ENCODE measurements at places on chromosomes 3 and 15.

DNA sequence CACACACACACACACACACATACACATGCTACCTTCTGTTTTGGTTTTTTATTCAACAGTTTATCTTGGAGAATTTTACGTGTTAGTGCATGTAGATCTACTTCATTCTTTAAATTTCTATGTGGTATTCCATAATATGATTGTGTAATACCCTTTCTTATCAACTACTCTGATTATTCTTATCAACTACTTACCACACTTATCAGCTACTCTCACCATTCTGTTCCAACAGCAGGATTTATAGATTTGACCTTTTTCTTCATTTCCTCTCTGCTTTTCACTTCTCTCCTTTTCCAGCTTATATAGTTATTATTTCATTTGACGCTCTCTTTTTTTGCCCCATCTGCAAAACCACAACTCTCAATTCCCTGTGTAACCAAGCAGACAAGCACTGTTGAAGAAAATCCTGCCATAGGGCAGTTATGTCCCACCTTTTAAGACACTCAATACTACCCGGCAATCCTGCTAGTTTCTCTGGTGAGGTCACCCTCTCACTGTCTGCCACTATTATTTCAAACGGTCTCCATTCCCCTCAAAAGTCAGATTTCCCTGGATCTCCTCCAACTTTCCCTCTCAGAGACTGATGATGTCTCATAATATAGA, 56.9 kb upstream of the SATB1 start:
- DNase-seq = no peak

DNA sequence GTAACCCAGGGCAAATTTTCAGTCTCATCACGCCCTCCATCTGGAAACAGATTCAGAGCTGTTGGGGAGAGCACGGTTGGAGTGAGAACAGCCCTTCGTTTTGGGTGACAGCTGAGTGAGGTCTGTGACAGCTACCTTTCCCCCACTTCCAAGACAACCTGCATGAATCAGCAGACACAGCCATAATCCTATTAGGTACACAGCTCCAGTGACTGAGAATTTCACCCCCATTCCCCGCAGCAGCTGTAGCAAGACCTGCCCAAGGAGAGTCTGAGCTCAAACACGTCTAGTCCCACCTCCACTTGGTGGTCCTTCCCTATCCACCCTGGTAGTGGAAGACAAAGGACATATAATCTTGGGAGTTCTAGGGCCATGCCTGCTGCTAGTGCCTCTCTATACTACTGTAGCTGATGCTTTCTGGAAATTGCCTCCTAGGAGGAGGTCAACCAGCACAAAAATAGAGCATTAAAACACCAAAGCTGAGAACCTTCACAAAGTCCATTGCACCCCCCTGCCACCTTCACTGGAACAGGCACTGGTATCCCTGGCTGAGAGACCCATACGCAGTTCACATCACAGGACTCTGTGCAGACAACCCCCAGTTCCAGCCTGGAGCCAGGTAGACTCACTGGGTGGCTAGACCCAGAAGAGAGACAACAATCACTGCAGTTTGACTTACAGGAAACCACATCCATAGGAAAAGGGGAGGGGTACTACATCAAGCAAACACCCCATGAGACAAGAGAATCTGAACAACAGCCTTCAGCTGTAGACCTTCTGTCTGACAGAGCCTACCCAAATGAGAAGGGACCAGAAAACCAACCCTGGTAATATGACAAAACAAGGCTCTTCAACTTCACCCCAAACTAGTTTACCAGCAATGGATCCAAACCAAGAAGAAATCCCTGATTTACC, 448.6 kb upstream of the CBLB start:
- no peak for DNase-seq

DNA sequence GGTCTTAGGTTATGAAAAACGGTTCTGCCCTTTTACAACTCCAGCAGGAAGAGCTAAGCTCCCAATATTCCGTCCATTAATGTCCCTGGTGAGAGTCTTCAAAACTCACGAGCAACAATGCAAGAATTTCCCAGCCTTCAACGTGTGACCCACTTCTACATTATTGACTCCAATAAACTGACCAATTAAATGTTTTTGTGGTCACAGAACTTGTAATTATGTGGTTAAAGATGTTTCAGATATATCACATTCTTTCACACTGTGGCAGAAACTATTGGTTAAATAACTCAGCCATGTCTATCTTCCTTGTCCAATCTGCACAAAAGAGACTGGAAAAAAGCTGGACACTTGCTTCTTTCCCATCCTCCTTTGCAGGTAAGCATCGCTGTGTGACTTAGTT, 286.6 kb upstream of the ADAMTS9 start:
- DNase-seq = no peak

- no peak for DNase-seq
Measured at GRCh38 chr3:51330046-51330445, 55.0 kb upstream of the MANF start.

- DNase-seq = no peak
Measured at GRCh38 chr3:127168271-127168670, 24.7 kb upstream of the PRR23E start.

- DNase-seq = no peak
Measured at GRCh38 chr3:177197727-177198460, 612 bp upstream of the TBL1XR1 start.

DNA sequence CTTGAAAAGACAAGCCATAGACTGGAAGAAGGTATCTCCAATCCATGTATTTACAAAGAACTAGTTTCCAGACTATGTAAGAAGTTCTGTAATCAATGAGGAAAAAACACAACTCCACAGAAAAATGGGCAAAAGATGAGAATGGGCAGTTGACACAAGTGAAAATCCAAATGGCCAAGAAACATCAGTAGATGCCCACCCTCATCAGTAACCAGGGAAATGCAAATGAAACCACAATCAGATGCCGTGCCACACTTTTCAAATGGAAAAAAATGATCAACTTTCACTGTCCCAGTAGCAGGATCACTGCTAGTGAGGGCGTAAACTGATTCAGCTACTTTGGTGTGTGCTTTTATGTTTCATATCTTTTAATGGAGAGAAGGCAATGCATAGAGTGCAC, 4.5 kb upstream of the CPEB1 start:
- no peak for DNase-seq

DNA sequence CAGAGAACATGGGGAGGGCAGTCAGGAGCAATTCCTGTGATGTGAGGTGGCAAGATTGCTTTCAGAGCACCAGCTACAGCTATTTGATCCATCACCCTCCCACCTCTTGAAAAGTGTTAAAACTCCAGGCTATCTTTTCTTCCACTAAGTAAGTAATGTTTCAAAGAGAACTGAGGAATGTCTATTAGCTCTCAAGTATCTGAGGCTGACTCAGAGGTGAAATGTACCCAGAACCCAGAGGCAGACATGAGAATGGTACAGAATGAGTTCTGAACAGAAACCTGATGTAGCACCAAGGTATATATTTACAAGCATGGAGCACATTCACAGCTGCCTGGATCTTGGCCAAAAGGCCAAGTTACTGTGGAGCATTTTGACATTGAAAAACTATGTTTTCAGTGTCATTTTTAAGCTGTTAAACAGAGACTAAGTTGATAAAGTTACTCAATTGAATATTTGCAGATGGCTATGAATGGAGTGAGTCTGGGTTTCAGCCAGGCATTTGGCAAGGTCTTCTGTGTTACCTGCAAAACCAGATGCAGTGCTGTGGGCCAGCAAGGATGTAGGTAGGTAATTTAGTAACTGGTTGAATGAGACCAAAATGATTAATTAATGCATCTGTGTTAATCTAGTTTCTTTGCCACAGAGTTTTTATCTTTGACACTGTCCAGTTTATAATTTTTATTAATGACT, 227.7 kb upstream of the CD96 start:
- DNase-seq = no peak

DNA sequence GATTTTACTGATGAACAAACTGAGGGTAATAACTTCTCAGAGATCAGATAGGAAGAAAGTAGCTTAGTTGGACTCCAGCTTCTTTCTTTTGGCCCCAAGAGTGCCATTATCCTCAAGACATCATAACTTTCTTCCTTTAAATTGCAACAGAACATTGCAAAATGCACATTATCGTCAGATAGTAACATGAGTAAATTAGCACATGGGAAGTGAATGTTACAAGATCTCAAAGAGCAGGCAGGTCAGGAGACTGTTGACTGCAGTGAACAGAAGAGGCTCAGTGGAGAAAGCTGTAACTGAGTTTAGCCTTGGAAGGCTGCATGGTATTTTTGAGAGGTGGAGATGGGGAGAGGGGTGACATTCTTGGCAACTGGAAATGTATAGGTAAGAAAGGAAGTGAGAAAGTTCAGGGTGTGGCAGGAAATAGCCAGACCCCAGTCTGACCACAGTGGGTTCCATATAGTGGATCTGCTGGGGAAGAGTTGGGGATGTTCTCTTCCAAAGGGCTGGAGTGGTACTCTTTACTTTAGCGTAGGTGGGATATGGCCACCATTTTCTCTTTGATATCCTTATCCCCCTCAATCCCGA, 307.7 kb downstream of the RPLP1 start:
- DNase-seq = no peak

DNA sequence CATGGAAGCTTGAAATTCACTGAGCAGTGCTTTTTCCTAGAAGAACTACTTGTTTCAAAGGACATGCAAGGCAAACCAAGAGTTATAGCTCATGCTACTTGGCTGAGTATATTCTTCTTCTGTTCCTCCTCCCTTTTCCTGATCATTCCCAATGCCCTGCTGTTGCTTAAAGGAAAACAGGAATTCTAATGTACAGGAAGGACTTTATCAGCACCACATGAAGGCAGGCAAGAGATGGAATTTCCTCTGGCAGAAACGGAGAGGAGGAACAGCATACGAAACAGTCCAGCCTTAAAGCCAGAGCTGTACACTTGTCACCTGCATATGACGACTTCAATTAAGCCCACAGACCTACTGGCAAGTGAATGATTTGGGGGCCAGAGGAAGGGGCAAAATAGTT, 15.7 kb downstream of the MEIS2 start:
- no peak for DNase-seq

GRCh38 chr15:25248583-25249235, 190.1 kb downstream of the UBE3A start:
- DNase-seq = no peak

DNA sequence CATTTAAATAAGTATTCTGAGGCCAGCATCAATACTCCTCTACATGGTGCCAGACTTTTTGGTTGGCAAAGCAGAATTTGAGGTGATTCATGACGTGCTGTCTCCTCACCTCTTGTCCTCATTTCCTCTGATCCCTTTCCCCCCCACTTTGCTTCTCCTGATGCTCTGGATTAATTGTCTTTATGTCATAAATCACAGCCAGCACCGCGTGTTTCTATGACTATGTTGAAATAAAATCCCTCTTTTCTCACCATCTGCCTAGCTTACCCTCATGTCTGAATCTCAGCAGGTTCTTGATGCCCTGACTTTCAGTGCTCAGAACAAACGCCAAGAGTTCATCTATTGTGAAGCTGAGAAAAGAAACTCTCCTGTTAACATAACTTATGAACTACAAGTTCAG, 19.7 kb upstream of the PTPRG start:
- DNase-seq = no peak

- DNase-seq = no peak
Measured at GRCh38 chr3:126485176-126485897, 9.6 kb upstream of the ZXDC start.

- DNase-seq = no peak
Measured at GRCh38 chr3:86967062-86967461, 23.9 kb downstream of the VGLL3 start.

DNA sequence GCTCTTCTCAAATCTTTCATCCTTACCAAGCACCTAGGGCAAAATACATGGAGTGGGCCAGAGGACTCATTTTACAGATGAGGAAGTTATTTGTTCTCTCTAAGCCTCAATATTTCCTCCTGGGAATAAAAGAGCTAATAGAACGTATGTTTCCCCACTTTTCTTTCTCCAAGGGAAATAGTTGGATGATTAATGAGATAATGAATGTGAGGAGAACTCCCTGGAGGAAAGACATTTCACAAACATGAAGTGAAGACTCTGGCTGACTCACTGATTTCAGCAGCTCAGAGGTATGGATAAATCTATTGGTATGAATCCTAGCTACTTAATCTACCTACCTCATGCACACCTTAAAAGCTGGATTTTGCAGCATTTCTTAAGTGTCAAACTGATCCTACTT, 98.4 kb downstream of the ECT2 start:
- DNase-seq = no peak

DNA sequence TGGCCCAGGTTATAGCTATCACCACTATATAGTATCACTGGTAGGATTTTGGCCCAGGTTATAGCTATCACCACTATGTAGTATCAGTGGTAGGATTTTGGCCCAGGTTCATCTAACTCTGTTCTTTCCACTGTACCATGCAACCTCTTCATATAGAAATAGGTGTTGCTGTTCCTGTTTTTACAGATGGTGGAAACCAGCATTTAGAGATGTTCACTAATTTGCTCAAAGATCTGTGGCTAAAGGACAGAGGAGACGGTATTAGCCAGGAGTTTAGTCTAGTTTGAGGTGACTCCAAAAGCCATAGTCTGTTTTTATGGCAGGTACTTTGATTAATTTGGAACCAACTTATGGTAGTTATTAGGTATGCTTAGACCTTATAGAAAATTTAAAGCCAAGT, 3.1 kb downstream of the LRCH3 start:
- no peak for DNase-seq

DNA sequence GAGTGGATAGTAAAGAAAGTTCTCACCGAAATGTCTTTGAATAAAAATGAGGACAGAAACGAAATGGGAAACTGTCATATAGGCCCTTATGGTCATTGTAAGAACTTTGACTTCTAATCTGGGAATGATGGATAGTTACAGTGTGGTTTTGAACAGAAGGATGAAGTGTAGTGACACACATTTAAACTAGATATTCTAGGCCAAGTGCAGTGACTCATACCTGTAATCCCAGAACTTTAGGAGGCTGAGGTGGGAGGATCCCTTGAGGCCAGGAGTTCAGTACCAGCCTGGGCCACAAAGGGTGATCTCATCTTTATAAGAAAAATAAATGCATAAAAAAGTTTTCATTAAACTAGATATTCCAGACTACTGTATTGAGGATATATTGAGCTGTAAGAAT, 452.8 kb downstream of the ROBO1 start:
- DNase-seq = no peak

DNA sequence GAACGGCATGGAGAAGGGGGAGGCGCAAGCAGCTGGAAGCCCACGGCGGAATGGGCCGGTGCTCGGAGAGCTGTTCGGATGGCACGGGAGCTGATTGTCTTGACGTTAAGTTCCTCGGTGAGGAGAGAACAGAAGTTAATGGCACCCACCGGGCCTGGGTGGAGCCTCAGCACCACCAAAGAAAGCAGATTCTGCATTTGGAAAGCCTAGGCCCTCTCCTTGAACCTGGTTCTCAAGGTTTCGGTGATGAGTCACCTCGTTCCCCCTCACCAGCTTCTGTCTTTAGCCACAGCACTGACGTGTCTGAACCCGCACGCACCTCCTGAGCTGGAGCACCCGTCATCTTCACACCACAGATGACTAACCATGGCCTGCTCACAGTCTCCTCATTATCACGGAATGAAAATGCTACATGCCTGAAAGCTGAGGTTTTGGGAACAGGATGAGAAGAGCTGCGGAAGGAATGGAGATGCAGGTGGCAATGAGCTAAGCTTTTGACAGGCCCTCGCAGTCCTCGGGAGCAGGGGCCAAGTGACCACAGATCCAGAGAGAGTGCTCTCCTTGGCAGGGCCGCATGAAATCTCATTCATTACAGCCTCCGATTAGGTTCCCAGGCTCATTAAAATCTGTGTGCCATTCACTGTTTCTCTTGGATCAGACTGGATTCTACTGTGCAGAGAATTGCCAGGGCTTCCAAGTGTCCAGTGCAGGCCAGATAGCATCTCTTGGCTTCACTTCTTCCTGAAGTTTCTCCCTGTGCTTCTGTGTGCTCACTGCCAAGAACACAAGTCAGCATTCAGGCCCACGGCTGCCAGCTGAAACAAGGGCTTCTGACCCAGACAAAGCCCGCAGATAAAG, 96.3 kb upstream of the DLG1 start:
- no peak for DNase-seq

GRCh38 chr3:180433152-180433551, 168.8 kb upstream of the TTC14 start:
- no peak for DNase-seq

Measured in stimulated activated CD4-positive, alpha-beta T cell treated with anti-CD3 and anti-CD28 coated beads, Interleukin-15, amount 100 ng/mL, for 1 hour (primary cell).